ENCODE measurements at places on chromosomes 7 and 10.

DNA sequence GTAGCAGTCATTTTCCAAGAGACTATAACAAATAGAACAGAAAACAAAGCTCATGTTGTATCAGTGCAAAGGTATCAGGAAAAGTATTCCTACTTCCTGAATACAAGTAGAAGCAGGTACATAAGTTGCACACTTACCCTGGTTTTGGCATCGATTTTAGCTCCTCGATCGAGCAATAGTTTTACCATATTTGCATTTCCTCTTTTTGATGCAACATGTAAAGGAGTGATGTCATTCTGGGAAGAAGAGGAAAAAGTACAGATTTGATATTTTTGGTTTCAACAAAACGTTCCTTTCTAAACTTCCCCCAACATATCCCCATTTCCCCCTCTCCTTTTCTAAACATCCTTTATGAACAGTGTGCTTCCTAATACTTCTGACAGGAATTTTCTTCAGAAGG, 155.1 kb downstream of the ANK3 start:
- DNase-seq = no peak

DNA sequence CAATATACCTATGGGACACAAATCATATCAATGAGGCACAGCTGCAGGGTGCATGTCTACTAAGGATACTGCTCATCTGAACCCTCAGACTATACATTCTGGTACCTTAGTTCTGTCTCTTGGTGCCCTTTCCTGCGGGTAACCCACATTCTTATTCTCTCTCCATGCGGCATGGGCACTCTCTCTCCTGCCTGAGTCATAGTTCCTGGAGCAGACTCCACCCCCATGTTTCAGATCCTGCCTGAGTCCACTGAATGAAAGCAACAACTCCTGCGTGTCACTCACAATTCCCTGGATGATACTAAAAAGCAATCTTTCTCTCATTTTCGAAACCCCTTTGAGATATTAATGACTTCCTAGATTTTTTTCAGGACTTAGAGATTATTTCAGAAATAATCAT, 653.1 kb upstream of the C7orf33 start:
- no peak for DNase-seq

GRCh38 chr7:821688-822087, 10.6 kb upstream of the SUN1 start:
- no peak for DNase-seq

DNA sequence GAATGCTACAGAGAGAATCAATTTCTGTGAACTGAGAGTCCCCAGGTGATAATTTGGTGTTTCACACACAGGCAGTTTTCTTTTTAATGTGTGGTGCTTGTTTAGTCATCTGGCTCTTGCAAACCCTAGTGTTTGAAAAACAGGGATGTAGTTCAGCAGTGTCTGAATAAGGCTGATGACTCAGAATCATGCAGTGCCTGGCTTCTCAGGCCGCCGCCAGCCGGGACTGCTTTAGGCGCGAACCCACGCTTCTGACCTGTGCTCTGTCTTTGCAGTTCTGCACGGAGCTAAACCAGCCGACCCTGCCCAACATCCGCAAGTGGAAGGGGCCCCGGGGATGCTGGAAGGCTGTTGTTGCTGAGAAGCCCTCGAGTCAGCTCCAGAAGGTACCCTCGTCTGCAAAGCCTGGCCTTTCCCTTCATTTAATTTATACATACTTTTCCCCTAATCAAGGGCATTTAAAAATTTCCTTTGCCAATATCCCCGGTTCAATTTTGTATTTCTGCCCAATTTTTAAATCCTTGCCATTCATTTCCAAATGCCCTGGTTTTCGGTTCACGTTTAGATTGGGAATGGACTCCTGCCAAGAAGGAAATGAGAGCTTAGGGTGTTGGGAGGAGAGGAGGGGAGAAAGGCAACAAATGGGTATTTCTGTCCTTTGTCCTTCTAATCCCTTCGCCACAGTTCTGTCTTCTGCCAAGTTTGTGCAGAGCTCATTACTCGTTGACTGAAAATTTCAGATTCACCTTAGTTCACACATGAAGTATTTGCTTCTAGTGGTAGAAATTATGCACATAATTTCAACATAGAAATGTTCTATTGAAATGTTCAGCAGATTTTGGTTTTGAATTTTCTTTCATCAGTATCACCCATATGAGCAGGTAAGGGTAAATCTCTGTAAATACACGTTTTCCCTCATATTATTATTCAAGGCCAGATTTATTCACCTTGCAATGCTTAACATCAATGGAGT, 108.5 kb upstream of the ANLN start:
- peak; percentile 81 for DNase-seq

DNA sequence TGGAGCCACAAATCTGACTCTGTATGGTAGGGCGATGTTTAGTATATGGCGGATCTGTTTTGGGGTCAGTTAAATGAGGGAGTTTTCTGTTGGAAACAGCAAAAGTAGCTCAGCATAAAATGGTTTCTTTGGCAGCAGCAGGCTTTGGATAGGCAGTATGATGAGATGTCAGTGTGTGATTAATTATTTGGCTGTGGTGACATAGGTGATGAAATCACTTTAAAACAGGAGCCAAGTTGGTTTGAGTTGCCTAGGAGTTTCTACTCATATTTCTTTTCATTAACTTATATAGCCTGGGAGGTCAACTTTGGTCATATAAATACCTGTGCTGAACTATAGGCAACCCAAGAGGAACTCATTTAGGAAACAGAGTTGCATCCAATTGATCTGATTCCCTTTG, 291.2 kb downstream of the LRMDA start:
- DNase-seq = no peak

- no peak for DNase-seq
These were observed 31.7 kb downstream of the ASB4 start for GRCh38 chr7:95517458-95517857.

DNA sequence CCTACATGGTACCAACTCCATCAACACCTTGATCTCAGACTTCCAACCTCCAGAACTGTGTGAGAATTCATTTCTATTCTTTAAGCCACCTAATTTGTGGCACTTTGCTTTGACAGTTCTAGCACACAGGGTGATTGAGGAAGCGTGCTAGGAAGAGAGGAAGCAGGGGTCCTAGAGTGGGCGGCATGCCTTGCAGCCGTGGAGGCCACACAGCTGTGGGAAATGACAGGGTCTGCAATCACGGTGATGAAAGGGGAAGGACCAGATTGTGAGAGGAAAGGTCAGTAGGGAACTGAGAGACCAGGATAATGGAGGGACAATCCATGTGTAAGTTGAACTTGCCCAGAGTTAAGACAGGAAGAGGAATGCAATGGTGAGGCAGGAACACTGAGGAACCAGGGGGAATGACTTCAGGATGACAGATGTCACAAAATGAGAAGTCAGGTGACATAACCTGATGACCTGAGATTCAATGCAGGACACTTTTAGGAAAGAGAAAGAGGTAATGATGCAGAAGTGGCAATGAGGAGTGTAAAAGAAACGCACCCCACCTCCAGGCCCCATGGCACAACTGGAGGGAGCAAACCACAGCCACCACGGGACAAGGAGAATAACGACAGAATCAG, 87.3 kb upstream of the PIK3CG start:
- no peak for DNase-seq

DNA sequence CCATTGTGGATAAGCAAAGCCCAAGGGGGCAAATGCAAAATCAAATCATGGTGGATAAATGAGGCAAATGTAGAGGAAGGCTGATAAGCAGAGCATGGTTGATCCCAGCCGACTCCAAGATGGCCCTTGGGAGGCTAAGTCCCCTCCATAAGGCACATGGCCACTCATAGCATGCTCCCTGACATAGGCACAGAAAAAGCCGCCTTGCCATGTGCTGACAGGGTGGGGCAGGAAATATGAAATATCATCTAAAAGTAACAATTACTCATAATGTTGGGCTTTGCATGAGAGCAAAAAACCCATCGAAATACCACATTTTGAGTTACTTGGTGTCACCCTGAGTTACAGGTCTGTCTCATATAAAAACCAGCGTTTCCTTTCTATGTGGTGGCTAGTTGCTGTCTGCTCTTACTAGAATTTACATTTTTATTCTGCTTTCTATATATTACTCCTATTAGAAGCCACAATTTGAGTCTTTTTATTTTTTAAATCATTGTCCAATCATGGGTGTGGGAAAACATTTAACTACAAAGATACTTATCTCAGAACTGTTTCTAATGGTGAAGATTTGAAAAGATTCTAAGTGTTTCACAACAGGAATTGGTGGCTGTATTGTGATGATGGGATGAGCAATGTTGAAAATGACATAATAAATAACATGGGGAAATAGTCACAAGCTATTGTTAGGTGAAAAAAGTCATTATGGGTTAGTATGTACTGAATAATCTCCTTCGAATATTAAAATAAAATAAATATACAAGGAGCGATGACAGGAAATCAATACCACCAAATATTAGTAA, 102.7 kb downstream of the CUBN start:
- no peak for DNase-seq

DNA sequence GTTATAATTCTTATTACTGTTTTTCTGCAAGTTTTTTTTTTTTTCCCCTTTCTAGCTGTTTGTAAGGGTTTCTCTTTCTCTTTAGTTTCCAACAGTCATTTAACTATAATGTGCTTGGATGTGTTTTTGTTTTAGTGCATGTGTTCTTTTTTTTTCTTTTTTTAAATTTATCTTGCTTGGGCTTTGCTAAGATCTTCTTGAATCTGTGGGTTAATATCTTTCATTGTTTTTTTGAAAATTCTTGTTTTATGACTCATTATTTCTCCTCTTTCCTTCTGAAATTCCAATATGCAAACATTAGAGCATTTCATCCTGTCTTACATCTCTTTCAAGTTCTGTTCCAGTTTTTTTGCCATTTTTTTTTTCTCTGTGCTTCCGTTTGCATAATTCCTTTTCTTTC, 5.7 kb upstream of the HK1 start:
- DNase-seq = no peak

DNA sequence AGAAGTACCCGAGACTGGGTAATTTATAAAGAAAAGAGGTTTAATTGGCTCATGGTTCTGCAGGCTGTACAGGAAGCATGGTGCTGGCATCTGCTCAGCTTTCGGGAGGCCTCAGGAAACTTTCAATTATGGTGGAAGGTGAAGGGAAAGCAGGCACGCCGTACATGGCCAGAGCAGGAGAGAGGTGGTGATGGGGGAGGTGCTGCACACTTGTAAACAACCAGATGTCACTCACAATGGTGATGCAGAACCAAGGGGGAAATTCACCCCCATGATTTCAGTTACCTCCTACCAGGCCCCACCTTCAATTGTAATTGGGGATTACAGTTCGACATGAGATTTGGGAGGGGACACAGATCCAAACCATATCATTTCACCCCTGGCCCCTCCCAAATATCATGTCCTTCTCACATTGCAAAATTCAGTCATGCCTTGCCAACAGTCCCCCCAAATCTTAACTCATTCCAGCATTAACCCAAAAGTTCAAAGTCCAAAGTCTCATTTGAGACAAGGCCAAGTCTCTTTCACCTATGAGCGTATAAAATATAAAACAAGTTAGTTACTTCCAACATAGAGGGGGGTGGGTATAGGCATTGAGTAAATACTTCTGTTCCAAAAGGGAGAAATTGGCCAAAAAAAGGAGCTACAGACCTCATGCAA, 50.0 kb downstream of the RSBN1L start:
- no peak for DNase-seq

GRCh38 chr10:33600381-33600780, 265.9 kb upstream of the NRP1 start:
- no peak for DNase-seq

DNA sequence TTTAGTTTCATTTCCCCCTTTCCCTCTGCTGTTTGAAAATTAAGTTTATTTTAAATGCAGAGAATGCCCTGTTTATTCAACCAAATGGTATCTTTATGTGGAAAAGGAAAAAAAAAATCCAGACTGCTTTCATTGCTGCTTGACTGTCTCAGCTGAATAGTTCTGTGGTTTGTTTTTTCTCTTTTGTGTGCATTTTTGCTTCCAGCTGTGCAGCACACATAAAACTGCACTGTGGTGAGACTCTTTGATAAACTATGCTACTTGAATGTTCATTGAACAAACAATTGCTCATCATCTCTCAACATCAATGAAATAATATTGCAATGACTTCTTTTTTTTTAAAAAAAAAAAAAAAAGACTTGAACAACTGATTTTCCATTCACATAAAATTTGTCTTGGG, 78.6 kb upstream of the GLI3 start:
- no peak for DNase-seq

DNA sequence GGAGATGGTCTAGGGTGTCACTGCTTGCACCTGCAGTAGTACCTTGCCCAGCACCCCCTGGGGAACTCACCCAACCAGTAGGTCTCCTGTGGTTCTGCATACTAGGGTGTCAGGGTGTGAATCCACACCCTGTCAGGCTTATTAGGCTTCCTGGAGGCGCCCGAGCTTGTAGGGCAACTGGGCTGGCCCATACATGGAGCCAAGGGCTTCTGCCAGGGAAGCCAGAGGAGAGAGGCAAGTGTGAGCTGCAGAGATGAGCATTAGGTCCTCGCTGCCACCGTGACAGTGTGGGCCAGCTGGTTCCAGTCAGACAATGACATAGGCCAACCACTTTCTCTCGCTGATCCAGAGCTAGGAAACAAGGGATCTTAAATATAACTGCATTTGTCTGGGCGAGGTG, 11.2 kb downstream of the MXI1 start:
- DNase-seq = no peak

GRCh38 chr7:102170393-102170970, 116.2 kb upstream of the SH2B2 start:
- DNase-seq = no peak

- peak; percentile 49 for DNase-seq
These were observed 144.7 kb downstream of the PFKFB3 start for GRCh38 chr10:6347391-6347951.

DNA sequence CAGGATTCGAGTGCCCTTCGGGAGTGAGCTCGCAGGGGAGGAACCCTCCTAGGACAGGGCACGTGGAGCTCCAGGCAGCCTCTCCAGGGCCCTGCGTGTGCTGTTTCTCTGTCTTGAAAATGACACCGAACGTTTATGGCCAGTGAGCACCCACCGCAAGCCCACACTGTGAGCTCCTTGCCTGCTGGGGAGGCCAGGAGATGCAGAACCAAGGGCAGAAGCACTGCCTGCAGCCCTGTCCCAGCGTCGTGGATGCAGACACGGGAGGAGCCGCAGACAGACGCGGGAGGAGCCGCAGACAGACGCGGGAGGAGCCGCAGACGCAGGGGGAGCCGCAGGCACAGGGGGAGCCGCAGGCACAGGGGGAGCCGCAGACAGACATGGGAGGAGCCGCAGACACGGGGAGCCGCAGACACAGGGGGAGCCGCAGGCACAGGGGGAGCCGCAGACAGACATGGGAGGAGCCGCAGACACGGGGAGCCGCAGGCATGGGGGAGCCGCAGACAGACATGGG, 314.4 kb downstream of the PTPRN2 start:
- DNase-seq = no peak

GRCh38 chr10:75396631-75397495, 4.7 kb downstream of the ZNF503 start:
- no peak for DNase-seq

Measured in C1 segment of cervical spinal cord (tissue), 14 donors.